CD4-positive, alpha-beta T cell treated with Interferon gamma for 1 hour (primary cell): ENCODE measurements at places on chromosomes 1 and 21.

GRCh38 chr1:46719689-46720088, 775 bp upstream of the EFCAB14 start:
- no peak for DNase-seq

- DNase-seq: no peak
Measured at GRCh38 chr1:101002551-101002950, 23.0 kb downstream of the DPH5 start.

DNA sequence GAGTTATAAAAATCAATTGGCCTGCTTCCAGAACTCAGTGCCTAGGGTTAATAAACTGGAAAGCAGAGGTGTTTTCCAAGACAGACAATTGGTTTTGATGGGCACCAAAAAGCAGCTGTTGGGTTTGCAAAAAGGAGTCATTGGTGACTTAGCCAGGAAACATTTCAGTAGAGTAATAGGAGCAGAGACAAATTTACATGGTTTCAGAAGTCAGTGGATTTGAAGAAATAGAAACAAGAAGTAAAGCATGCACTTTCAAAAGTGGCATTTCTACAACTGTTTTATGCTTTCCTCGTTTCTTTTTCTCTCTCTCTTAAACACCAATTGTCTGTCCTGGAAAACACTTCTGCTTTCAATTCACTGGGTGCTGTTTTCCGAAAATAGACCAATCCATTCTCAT, 87.8 kb downstream of the GLUL start:
- no peak for DNase-seq

DNA sequence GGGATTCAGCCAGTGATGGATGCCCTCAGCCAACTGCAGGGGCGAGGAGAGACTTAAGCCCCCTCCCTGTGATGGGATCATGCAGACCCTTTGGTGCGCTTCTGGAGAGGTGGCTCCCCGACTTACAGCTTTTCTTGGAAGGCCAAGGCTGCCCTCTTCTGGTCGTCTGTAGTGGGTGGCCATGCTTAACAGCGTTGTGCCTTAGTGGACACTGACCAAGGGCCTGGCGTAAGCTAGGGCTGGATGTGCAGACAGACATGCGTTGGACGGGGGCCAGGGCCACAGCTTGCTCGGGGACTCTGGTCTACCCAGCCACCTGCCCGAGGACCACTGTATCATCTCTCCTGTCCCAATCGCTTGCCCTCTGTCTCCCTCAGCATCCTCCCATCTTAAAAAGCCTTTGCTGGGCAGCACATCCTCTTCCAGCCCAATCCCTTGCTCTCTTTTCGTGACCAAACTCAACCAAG, 5.5 kb downstream of the AZIN2 start:
- DNase-seq: peak; percentile 42

DNA sequence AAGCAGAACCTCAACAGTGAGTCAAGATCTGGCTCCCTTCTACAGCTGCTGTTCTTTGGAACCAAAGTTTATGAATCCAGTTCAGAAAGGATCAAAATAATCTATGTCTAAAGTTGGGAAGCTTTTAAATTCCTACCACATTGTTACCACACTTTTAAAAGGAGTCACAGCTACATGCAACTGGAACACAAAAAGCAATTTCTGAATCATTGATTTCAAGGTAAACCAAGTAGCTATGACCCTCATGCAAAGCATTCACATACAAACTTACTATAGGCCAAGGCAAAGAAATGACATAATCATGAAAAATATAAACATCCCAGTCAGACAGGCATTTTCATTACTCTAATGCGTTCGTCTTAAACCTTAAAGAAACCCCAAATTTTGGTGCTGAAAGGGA, 3.5 kb downstream of the SIPA1L2 start:
- no peak for DNase-seq
